CD4-positive, alpha-beta T cell treated with Interleukin-1 beta for 1 hour (primary cell): ENCODE measurements at places on chromosomes 3 and 15.
A peak's percentile ranks its signal among the peaks of the same experiment; 100 is the strongest.

- no peak for DNase-seq
These were observed 246.3 kb upstream of the UMPS start for GRCh38 chr3:124483915-124484470.

GRCh38 chr3:12870942-12871341 lies 29.6 kb upstream of the RPL32 start:
- peak; percentile 54 for DNase-seq

DNA sequence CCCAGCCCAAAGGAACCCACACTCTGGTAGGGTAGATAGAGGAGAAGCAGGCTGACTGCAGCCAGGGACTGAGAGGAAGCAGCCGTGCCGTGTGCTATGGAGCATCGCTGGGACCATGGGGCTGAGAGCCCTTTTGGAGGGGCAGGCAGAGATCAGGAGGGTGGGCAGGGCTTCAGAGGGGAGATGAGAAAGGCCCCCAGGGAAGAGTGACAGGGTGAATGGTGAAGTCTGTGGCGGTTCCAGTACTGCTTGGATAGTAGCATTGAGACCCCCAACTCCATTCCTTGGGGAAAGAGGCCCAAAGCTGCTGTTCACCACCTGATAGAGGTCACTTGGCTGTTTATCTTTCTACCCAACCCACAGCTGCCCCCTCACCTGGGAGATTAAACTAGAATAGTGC lies 80.0 kb upstream of the MRPS22 start:
- DNase-seq, result no peak

DNA sequence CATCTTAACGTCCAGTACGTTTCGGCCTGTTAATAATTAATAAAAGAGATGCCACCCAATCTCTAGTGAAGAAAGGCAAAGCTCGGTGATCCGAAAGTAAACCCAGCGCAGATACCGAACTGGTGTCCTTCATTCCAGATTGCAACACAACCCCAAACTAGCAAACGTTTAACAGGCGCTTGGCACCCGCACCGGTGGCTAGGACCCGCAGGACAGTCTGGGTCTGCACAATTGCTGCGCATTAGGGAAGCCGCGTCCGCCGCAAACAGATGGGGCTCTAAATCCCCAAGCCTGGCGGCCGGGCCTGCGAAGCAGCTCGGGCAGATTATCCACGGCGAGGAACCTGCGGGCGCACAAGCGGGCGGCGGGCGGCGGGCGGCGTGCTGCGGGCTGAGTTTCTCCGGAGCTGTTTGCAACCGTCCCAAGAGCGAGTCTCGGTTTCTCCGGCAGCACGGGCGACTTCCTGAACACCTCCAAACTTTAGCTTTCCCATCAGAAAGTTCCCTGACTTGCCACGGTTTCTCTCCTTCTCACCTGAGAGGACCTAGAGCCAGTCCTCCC lies 112.1 kb upstream of the ICE2 start:
- DNase-seq, result no peak

- no peak for DNase-seq
These were observed 43.0 kb downstream of the NLGN1 start for GRCh38 chr3:173440514-173440913.

DNA sequence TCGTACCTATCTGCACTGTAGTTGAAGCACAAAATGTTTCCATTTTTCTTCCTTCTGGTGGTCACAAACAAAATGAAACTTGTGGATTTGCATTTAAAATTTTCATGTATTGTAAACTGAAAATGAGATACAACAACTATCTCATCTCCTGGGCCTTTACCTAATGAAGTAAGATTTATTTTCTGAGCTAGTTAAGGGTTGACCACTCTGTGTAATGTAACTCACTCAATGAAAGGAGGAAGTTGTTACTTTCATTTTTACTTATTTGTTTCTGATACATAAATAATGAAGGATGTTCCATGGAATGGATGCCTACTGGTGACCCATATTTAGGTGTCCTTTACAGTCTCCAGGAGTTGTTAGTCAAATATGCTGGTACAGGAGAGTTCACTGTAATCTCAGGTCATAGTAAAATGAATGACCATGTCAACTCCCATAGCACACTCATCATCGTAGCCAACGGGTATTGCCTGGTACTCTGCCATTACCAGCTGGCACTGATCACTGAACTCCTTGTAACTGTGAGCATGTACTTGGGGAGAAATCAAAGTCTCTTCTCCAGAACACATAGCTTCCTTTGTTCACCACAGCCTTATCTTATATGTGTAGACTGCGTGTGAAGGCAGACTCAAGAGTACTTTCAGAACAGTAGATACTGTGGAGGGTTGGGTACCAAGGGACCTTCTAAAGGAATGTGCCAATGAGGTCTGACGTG lies 474.2 kb upstream of the ROBO2 start:
- DNase-seq, result no peak

DNA sequence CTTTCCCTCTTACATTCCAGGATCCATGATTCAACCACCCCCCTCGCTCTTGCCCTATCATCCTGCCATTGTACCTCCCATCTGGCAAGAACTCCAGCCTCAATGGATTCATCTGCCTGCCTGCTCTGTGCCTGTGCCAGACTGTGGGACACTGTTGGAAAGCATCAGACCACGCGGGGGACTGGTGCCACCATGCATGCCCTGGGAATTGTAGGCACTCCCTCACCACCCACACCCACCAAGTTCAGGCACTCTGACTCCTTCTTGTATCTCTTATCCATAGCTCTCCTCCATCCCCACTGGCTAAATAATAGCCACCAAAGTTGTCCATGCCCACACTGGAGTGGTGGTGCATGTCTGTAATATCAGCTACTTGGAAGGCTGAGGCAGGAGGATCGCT lies 143.8 kb downstream of the TPRA1 start:
- no peak for DNase-seq

GRCh38 chr3:4492208-4493013 lies 737 bp upstream of the ITPR1 start:
- DNase-seq, result peak; percentile 43

DNA sequence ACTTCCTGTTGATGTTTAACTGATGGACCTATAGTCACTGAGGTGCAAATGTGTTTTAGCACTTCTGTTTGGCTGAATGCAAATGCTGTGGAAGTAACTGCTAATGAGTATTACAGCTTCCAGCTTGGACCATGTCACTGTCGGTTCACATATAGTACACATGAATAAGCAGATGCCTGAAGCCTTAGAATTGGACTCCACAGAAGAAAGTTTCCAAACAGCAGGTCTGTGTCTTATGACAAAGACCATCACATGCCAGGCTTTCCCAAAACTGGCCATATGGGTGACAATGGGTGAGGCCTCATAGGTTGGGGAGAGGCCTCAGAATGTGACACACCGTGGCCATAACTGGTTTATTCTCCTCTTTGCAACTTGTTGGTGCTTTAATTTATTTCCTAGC lies 241.8 kb downstream of the WNT5A start:
- DNase-seq, result no peak

GRCh38 chr15:71779073-71779797 lies 31.1 kb upstream of the NR2E3 start:
- DNase-seq, result no peak

DNA sequence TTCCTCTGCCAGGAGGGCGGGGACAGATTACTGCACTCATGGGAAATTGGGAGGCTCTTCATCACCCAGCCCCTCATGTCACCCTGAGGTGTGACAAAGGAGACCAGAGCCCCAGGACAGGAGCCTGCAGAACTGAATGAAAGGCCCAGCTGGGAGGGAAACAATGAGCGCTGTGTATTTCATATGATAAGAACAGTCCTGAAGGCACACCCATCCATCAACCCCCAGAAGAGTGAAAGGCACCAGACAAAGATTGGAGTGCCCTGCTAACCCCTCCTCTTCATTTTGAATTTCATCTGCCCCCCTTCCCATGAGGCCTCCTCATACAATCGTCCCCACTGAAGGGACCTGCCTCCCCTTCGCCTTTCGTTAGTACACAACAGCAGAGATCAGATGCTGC lies 160.0 kb upstream of the PRICKLE2 start:
- no peak for DNase-seq

- no peak for DNase-seq
These were observed 103.4 kb upstream of the FHIT start for GRCh38 chr3:61354604-61355003.

GRCh38 chr15:57865294-57865693 lies 158.8 kb downstream of the POLR2M start:
- no peak for DNase-seq
